ENCODE measurements at places on chromosomes 13 and 19. TPM values are rescaled to one million over a fixed set of nuclear protein-coding genes. Genes with fewer than 3 reads are reported as not detected.
A peak's percentile ranks its signal among the peaks of the same experiment; 100 is the strongest.

The PRSS57 gene
- total RNA-seq, result not detected

The ZNF492 gene
- total RNA-seq, result 0.71 TPM

The CASP14 gene
- not detected for total RNA-seq

The GPR183 gene
- total RNA-seq, result 84.5 TPM

The HIPK4 gene
- not detected for total RNA-seq

The KIR2DL3 gene
- not detected for total RNA-seq

The ATP8A2 gene
- not detected for total RNA-seq

The ZNF730 gene
- 1.5 TPM for total RNA-seq

The CAMSAP3 gene
- total RNA-seq, result 0.80 TPM

The ONECUT3 gene
- total RNA-seq, result not detected

The FBXO27 gene
- total RNA-seq, result not detected

The BRSK1 gene
- total RNA-seq, result 1.3 TPM

The SMAD9 gene
- total RNA-seq, result not detected

The ZNF600 gene
- 30.5 TPM for total RNA-seq

DNA sequence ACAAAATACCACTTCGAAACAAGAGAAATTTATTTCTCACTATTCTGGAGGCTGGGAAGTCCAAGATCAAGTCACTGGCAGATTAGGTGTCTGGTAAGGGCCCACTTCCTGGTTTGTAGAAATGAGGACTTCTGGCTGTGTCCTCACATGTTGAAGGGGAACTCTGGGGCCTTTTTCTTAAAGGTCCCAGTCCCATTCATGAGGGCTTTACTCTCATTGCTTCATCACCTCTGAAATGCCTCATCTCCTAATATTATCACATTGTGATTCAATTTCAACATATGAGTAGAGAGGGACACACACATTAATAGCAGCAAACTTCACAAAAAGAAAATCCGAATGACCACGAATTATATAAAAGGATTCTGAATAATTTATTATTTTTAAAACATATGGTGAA, 21.6 kb upstream of the SIGLEC14 start:
- no peak for DNase-seq

DNA sequence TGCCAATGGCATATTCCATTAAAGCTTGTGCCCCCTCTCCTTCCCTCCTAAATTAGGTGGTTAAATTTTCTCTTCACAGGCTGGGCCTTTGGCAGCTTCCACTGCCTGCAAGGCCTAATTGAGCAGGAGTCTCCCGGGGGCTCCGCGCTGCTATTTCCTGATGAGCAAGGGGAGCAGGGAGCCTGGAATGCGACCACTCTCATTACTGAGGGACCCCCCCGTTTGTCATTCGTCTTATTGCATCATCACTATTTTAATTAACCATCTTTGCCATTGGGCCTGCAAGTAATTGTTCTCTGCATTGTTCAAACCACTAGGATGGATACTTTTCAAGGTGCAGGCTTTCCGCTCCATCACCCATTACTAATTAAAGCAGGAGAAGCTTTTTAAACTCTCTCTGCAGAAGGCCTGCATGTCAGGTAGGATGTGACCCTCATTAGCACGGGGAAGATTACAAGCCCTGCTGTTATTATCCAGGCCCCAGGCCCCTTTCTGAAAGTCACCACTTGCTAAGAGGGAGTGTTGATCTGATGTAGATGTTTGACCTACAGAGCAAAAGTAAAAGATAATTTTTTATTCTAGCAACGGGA, 142.3 kb downstream of the OXGR1 start:
- no peak for DNase-seq

DNA sequence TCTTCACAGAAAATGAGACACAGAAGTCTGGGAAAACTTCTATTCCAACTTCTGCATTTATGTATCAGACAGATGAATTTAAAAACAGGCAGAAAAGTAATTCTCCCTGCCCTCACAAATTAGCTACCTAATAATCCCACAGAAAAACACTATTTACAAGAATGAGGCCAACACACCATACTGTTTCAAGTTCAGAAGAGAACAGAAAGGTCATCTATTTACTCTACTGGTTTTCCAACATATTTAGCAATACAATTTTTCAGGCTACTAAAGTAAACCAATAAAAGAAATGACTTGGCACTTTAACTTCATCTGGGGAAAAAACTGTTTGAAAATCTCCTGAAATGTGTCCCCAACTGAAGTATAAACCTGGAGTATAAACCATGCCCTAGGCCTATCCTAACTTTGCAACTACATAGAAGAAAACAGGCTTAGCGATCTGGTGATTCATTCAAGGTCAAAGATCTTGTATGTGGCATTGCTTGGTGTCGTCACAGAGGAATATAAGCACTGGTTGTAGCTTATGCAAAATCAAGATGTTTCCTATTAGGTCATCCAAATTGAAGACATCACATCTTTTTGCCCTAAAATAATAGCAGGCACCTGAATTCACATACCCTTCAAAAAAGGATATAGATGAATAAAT, 20.1 kb upstream of the EBPL start:
- no peak for DNase-seq

GRCh38 chr13:102309110-102309509, 92.7 kb downstream of the FGF14 start:
- no peak for DNase-seq

DNA sequence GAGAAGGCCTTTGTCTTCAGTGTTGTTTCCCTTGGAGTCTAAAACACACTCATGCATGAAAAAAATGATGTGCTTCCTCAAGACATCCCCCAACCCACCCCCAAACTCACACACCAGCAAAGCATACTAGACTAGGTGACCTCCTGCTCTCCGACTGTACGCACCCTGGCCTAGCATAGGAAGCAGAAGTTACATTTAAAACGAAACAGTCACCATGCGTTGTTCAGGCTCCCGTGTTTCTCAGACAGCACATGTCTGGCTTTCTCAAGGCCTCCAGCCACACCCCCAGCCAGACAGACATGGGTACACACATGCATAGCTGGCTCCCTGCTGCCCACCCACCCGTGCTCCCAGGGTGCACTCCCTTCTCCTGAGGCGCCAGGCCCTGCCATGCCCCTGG, 28.7 kb upstream of the C1QTNF9 start:
- DNase-seq, result no peak

- DNase-seq, result no peak
Measured at GRCh38 chr13:50197705-50198104, 182.5 kb downstream of the KCNRG start.

- DNase-seq, result peak; percentile 57
Measured at GRCh38 chr19:1648920-1649541, 3.4 kb downstream of the TCF3 start.

DNA sequence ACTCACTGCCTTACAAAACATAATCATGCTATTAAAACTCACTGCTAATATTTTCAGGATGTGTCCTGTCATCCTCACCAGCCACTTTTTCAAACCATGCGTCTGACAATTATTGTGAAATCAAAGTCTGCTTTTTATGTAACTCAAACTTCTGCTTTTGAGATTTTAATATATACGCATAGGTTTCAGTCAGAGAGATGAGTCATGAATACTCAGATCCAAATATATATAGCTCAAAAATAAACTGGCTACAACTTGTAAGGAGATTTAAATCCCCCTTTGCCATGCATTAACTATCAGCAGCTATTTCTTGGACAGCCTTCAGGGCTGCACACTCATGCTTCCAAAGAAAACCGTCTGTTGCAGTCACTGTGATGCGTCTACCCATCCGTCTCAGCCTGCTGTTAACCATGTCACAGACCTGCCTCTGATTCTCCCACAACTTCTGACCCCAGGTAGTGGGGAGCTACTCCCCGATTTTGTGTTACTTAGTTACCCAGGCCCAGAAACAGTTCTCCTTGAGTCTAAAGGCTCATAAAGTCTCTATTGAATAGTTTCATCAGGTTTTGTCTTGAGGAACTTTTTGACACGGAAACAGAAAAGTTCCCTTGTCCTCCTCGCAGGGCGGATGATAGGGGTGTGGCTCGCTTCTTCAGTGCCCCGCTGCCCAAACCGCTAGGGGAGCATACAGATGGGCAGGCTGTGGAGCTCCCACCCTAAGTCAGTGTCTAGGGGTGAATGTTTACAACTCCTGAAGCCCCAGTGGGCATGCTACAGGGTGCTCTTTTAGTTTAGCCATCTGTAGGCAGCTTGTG, 33.8 kb upstream of the SGCG start:
- no peak for DNase-seq

DNA sequence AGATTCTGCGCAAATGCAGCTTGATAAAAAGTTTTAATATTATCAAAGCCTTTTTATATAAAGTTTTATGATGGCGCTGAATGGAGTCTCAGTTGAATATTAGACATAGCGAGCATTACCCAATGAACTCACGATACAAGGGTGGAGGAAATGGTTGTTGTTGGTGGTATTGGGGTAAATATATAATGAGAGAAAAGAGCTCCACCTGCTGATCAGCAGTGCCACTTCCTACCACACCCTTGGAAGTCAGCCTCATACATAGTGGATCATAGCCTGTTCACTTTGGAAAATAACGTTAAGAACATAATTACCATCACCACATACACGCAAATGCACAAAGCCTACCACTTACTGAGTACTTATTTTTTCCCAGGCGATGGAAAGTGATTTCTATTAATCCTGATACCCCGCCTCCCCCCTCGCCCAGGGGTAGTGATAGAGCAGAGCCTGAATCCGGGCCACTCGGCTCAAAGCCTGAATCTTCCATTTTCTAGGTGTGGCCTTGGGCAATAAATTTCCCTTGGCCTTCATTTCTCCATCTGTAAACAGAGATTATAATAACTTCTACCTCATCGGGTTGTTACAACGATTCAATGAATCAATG, 358.3 kb downstream of the KLF5 start:
- no peak for DNase-seq

GRCh38 chr13:67275351-67275960, 45.3 kb upstream of the PCDH9 start:
- no peak for DNase-seq

DNA sequence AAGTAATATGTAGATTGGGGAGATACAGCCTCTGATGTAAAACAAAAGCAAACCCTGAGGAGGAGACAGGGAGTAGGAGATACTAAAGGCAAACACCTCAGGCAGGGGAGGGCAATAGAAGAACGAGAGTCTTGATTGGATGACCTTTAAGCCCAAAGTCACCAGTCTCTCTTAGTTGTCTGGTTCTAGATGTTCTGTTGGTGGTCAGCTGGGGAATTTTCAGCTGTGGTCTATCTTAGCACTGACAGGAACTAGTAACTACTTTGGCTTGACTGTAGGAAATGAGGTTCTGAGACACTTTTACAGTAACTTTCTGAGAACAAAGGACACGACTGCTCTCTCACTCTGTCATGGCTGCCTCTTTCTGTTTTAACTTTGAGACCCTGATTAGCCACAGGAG, 290.7 kb upstream of the MIR17HG start:
- no peak for DNase-seq

- no peak for DNase-seq
Measured at GRCh38 chr19:36196249-36196648, 18.2 kb downstream of the ZNF565 start.

GRCh38 chr13:25973085-25973484, 78.7 kb downstream of the SHISA2 start:
- no peak for DNase-seq

GRCh38 chr13:91302111-91302510, 45.4 kb upstream of the MIR17HG start:
- DNase-seq, result no peak

GRCh38 chr19:4534836-4535658, at the start of gene PLIN5:
TSS of gene PLIN5 (minus strand) at chr19:4535224. CDS start at chr19:4534074, 1,150 bp downstream.
- DNase-seq, result peak; percentile 32

DNA sequence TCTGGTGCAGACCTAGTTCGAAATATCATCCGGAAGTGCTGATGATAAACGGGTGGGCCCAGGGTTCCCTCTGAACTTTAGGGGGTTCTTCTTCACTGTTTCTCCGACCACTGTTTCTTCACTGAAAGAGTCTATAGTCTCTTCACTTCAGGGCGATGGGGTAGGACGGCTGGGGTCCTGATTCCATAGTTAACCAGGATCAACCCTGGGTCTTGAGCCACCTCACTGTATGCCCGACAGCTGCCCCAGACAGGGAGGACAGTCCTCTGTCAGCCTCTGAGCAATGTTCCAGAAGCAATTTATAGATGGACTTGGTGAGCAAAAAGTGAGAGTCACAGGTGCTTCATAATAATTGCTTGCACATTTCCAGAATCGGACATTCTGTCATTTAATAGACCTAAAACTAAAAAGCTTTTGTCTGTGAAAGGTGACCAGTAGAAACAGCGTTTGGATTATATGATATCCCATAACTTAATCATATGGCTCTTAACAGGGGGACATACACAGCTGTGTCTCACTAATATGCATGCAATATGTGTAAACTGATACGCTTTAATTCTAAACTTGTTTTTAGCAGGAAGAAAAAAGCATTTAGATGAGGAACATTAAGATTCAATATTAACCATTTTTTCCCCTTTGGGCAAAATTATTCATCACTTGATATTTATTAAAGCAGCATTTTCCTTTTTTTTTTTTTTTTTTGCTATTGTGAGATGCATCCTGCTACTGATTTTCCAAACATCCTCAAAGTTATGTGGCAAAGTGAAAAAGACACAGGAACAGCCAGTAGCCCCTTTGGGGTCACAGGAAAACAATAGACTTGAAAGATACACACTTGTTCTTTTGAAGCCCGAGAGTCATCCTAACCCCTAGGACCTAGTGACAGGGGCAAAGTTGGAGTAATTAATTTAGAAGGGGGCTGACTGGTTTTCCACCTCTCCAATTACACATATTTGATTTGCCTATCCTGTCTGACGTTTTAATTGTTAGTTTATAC, 277.0 kb downstream of the ZNF536 start:
- DNase-seq, result no peak

DNA sequence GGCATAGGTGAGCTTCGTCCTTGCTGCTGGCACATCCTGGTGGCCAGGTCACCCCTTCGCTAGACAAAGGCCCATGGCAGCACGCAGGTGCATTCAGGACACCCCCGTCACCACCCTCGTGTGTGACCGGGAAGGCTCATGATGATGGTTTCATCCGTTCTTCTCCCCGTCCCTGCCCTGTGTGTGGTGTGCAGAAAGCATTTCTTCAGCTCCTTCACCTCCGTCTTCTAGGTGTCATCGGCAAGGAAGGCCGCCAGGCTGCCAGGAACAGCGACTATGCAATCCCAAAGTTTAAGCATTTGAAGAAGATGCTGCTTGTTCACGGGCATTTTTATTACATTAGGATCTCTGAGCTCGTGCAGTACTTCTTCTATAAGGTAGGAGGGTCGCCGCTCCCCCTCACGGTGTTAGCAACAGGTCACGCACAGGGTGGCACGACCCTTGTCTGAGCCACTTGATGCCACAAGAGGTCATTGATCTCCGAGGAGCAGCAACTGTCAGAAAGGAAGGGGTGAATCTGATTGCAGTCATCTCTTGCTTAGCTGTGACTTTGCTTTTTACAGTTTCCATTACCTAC, 111.0 kb upstream of the MCF2L start:
- DNase-seq, result no peak

- no peak for DNase-seq
Measured at GRCh38 chr13:93169980-93170379, 56.6 kb upstream of the GPC6 start.

- DNase-seq, result no peak
Measured at GRCh38 chr19:2590630-2591399, 111.7 kb downstream of the GNG7 start.

Measured in activated B cell treated with CpG ODN at 0.5 μM for 24 hours (primary cell).